ENCODE measurements at places on chromosomes 2 and 18.

DNA sequence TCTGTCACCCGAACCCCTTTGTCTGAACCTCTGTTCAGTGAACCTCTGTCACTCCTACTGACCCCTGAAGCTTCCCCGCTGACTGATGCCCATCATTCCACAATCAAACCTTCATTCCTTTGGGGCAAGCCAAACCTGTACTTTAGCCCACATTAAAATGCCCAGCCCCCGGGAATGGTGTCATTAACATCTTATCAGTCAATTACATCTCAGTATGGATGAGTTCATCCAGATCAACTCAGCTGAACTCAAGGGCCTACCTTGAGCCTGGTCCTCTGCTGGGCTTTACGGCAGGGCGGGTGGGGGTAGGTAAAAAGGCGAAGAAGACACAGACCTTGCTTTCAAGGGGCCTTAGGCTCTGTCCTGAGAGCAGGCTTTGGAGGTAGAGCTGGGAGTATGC, 154.4 kb upstream of the SMAD2 start:
- no peak for DNase-seq

- no peak for DNase-seq
Observed at GRCh38 chr2:15359716-15360531, 201.2 kb downstream of the NBAS start.

- no peak for DNase-seq
Observed at GRCh38 chr2:166487171-166487570, 6.9 kb downstream of the SCN7A start.

DNA sequence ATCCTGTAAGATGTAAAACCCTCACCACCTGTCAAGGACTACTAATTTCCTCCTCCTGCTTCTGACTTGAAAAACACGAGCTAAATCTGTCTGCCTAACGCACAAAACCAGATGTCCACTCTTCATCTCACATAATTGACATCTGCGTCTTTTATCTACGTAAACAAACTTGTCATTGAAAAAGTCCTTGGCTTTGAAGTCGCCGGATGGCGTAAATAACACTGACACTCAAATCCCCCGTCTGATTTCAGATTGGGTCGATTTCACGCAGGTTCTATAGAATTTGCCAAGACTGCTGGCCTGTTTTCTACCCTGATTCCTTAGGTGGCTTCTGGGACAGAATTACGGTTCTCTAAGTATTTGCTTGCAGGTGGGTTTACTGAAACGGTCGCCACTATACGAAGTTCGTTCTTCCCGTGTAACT, 539 bp upstream of the MOB4 start:
- no peak for DNase-seq

DNA sequence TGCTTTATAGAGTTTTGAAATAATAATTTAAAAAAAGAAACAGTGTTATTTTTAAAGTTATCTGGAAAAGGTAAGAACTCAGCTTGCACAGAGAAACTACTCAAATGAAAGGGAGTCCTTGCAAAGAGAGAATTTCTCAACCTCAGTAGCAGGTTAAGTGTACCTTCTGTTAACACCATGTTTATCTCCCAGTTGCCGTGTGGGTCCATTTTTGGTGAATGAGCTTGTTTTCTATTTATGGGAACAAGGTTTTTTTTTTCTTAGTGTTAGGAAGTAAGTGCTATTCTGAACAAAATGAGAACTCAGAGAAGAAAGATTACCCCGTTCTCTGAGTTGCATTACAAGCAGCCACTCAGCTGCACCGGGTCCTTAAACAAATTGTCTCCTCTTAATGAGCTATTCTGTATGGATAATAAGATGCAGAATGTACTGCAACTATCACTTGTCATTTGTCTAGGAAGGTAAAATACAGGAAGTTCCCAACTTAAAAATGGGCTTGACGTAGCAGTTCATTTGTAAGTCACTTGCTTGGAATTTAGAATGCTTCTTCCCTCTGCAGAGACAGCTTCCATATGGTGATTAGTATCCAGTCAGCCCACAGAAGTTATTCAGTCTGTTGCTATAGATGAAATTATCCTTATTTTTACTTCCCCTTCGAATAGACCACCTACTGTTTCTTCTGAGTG, 74.9 kb downstream of the LTBP1 start:
- DNase-seq = no peak

DNA sequence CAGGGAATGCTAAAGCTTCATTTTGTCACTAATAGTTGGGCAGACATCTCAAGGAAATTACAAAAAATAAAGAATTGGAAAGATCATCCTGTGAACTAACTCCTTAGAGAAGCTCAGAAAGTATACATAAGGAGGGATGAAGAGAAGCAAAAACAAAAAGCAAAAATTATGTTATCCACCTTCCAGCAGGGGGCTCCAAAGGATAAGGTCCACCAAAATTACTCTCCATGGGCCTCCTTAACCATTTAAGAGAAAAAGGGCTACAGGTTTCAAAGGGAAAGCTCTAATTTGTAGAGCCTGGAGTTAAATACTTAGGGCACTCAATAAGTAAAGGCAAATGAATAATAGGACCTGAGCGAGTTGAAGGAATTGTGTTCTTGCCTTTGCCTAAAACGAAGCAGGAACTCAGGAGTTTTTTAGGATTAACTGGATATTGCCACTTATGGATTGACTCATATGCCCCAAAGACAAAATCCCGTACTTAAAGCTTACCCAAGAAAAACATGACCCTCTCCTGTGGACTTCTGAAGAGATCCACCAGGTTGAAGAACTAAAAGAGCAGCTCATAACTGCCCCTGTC, 1167.9 kb downstream of the DSC3 start:
- DNase-seq = no peak

GRCh38 chr18:75335511-75335910, 92.0 kb downstream of the SMIM21 start:
- DNase-seq = no peak

DNA sequence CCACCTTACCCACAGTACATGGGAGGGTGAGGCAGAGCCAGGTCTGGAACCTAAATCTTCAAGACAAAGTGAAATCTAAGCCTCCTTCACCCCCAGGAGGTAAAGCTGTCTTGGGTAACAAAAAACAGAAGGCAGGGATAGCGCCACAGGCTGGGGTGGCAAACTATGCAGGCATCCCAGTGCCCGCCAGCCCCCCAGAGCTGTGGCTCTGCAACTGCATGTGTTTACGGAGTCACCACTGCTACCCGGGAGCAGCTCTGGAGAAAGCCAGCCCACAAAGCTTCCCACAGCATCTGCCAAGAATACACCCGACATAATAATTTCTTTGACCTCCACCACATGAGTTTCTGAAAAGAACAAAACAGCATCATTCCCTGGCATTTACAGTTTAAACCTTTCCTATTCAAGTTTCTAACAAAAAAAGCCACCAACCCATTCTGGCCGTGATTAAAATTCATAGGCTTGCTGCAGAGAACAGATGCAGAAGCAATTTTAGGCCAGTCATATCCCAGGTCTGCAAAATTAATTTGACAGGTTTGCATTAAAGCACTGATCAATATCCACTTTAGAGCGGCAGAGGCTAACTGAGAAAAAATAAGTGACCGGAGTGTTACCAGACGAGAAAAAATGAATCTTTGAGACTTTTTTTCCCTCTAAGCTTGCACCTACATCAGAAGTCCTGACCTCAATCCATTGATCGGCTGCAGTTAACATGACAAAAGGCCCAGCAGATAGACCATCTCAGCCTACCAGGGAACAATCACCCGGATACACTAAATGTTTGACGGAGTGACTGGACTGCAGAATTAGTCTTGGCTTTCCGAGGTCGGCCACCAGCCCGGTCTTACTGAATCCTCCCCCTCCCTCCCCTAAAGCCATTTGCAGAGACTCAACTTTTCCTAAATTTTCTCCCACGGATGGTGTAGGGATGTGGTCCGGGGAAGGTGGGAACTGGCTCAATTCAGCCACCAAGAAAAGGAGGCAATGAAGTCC, 309.6 kb upstream of the SKOR2 start:
- no peak for DNase-seq

DNA sequence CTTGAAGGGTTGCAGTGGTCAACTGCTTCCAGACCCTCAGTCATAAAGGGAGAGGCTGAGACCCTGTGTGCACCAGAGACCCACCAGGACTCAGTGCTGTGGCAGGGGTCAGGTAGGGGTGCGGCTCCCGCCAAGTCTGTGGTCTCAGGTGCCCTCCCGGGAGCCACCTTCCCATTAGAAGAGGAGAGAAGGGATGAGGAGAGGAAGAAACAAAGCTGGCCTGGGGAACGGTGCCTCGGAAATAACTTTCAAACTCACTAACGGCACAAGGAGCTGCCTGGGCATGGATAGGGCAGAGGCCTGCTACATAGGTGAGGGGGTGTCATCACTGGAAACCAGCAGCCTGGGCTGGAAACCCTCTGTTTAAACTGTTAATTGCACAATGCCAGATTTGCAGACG, 84.9 kb downstream of the TPO start:
- DNase-seq = no peak

DNA sequence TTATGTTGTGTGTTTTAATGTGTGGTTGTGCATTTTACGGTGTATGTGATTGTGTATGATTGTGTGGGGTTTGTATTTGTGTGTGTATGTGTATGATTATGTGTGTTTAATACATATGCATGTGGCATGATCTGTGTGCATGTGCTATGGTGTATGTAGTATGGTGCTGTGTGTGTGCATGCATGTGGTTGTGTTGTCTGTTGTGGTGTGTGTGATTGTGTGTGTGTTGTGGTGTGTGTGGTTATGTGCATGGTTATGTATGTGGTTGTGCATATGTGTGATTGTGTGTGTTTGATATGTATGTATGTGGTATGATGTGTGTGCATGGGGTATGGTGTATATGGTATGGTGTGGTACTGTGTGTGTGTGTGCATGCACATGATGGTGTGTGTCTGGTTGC, 148.1 kb upstream of the AGAP1 start:
- DNase-seq = no peak

GRCh38 chr18:55585065-55585919, 2.7 kb downstream of the TCF4 start:
- no peak for DNase-seq

DNA sequence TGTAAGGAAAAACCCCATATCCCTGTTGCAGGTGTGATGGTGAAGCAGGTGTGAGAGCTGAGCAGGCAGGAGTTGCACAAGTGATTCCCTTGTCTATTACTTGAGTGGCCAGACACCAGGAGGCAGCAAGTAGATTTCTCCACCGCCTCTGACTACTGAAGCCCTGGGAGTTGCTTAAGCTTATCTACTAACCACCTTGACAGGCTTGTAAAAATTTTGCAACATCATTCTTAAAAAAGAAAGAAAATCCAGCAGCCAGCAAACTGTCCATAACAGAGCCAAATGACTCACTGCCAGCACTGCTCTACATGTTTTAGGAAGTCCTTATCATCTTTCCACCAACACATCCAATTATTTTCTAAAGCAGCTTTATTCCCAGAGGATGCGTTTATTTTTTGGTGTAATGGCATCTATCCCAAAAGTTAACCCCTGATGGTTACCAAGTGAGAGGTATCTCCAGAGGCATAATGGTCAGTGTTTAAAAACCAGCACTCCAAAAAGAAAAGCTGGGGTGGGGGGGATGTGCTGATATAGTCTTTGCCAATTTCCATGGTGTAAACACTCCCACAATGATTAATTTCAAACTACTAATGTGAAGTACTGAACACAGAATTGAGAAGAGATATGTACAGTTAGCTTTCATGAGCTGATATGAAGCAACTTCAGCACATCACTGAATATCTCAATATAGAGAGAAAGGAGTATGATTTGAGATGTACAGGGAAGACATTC, 16.3 kb upstream of the GPR39 start:
- DNase-seq = no peak

GRCh38 chr2:108633409-108633808, 85.9 kb upstream of the RANBP2 start:
- DNase-seq = no peak

DNA sequence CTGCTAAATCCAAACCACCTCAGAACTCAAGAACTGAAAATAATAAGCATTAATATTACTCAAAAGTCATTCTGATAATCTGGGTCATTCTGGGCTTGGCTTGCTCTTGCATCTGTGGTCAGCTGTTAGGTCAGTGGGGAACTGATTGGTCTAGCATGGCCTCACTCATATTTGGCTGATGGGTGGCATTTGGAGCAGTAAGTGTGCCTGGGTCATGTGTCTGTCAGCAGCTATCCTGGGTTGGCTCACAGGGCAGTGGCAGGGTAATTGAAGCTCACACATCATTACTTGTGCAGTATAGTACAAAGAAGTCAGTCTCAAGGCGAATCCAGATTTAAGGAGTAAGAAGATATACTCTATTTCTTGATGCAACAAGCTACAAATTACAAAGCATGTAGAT, 9.6 kb downstream of the RPL37A start:
- no peak for DNase-seq

- no peak for DNase-seq
Observed at GRCh38 chr2:164711766-164712138, 90.5 kb upstream of the GRB14 start.

- no peak for DNase-seq
Observed at GRCh38 chr2:190855245-190855644, 25.4 kb upstream of the GLS start.

DNA sequence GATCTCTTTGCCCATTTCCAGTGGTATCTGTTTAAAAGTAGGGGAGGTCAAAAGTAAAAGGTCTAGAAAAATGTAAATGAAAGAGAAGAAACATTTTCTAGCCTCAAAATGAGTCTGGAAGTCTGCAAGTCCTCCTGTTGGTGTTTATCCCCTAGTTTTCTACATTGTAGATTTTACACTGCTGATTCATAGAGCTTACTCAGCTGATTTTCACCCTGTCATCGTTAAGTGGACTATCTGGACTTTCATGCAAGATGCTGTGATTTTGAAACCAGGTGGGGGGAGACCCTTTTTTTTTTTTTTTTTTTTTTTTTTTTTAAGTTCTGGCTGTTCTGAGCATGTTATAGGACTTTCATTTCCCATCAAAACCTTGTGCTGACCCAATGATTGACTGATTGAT, 10.3 kb downstream of the HOXD3 start:
- DNase-seq = no peak

DNA sequence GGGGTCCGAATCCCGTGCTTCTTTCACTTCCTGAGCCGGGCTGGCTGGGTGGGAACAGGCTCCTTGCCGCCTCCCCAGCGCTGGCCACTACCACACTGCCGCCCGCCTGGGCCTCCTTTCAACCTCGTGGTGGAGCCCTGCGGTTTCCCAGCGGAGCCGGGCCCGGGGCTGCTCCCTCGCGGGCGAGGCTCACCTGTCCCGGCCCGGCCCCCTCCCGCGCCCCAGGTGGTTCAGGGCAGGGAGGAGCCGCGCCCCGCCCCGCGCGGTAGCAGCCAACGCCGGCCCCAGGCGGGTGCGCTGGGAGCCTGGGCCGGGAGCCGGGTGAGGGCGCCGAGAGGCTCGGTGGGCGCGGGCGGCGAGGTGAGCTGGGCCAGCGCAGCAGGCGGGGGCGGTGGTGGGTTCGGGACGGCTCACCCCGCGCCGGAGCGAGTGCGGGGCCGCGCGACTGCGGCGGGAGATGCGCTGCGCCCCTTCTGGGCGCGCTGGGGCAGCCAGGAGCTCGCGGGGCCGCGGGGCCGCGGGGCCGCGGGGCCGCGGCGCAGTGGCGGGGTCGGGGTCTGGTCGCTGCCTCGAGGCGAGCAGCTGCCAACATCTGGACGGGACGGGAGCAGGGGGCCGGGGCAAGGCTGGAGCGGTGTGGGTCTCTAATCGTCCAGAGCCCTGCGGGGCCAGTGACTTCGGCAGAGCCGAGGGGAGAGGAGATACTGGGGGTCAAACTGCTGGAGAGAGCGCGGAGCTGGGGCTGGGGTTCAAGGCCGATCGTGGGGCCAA, at the start of gene LYPD6B:
LYPD6B (plus strand) TSS at position 258 of the 771 bp plus-strand sequence. CDS start 92,250 bp downstream, outside the sequence.
- DNase-seq = no peak
